ENCODE measurements at places on chromosomes 11 and 22.

- DNase-seq: no peak
Measured at GRCh38 chr22:50620593-50621355, 7.2 kb downstream of the ARSA start.

DNA sequence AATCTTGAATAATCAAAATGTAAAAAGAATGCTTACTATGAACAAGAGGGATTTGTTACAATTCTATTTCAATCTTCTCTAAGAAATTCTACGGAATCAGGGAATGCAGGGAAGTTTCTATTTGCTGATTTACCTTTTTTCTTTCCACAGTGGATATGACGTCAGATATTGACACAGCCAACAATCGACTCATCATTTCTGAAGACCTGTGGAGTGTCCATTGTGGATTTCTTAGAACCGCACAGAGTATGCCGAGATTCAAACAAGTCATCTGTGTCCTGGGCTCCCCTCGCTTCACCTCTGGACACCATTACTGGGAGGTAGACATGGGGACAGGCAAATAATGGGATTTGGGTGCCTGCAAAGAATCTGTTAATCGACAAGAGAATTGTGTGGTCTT lies 4.1 kb upstream of the RFPL1 start:
- DNase-seq: no peak

GRCh38 chr22:37343348-37343747 lies 61.0 kb downstream of the CYTH4 start:
- no peak for DNase-seq

- no peak for DNase-seq
Measured at GRCh38 chr11:82038154-82038553, 695.5 kb downstream of the FAM181B start.

GRCh38 chr22:37913233-37913721 lies 7.2 kb downstream of the MICALL1 start:
- no peak for DNase-seq

- DNase-seq: no peak
Measured at GRCh38 chr11:116473206-116473769, 299.5 kb downstream of the BUD13 start.

- no peak for DNase-seq
Measured at GRCh38 chr11:101008961-101009689, 120.5 kb downstream of the PGR start.

GRCh38 chr22:30402028-30402765 lies 5.4 kb downstream of the SEC14L2 start:
- DNase-seq: no peak

DNA sequence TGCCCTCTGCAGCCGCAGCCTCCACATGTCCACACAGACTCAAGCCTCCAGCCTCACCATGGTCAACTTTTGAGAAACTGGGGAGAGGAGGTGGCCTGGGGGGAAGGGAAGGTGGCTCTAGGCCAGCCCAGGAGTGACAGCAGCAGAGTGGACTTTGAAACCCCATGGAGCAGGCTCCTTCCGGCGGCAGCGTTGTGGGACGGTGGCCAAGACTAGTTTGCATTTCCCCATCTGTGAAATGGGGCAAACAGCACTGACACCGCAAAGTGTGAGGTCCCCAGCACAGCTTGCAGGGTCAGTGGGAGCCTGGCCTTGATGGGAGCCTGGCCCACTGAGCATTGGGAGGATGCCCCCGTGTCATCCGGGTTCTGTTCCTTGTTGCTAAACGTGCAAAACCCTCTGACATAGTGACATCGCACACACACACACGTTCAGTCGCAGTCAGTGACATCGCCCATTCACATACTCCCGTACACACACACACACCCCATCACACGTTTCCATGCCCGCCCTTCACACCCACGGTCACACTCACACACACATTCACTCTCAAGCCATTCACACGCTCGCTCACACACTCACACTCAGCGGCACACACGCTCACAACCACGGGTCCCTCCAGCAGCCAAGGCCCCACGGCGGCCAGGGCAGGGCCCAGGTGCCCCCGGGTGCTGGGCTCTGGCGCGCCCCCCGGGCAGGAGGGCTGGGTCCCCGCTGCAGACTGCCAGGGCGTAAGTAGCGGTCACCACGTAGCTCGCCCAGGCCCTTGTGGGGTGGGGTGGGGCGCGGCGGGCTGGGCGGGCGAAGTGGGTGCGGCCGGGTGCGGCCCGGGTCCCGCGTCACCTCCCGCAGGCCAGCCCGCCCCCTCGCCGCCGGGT lies 585 bp downstream of the CYB5R3 start:
- DNase-seq: peak; percentile 84

DNA sequence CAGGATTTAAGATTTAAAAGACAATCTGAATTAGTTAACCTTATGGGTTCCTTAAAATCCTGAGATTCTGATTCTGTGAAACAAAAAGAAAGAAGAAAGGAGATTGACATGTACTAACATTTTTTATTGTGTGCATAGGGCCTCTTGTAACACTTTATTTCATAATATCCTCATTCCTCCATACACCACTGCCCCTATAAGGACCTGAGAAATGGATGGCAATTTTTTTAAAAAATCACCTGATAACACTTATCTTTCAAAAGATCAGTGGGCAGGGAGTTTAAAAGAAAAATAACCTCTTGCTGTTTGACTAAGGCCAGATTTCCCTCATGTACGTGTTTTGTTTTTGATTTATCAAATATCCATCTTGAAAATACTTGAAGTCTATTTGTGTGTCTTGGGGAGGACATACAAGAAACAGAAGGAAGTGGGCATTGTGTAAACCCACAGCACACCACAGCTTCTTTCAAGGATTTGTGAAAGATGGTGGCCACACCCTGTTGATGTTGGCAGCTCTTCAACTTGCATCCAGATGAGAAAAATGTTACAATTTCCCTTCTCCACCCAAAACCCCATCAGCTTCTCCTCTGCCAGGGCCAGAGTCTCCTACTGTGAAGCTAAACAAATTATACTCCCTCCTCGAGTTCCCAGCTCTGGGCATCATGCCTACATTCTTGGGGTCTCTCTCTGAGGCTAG lies 35.0 kb upstream of the MPEG1 start:
- no peak for DNase-seq

DNA sequence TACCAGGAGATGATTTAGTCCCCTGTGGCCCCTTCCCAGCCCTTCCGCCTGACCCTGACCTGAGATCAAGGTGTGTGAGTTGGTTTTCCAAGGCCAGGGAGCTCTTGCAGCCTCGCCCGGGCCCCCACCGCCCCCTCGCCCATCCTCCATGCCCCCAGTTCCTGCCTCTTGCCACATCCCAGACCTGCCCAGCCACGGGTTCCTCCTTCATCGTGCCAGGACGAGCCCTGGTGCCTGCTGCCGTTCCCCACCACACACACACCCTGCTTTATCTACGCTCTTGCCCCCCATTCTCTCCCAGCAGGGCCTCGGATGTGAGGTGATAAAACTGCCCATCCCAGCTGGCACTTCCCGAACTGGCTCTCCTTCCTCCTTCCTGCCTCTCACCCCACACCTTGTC lies 1.4 kb upstream of the LIF start:
- no peak for DNase-seq

- DNase-seq: no peak
Measured at GRCh38 chr11:26227883-26228502, 103.9 kb upstream of the ANO3 start.

DNA sequence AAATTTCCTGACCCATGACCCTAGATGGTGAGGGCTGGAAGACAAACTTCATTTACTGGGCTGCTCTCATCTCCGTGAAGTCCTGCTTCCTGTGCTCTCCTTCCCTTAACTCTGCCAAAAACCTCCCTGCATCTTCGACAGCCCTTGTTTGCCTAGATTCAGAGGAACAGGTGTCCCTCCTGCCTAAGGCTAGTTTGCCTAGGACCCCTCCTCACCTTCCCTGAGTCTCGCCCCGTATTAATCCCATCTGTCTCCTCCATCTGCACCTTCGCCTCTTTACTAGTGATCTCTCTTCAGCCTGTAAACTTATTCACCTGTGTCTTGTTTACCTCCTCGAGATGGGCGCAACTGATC lies 33.1 kb downstream of the EIF3F start:
- DNase-seq: no peak

GRCh38 chr22:46934746-46935491 lies 172.5 kb downstream of the TBC1D22A start:
- DNase-seq: peak; percentile 52

DNA sequence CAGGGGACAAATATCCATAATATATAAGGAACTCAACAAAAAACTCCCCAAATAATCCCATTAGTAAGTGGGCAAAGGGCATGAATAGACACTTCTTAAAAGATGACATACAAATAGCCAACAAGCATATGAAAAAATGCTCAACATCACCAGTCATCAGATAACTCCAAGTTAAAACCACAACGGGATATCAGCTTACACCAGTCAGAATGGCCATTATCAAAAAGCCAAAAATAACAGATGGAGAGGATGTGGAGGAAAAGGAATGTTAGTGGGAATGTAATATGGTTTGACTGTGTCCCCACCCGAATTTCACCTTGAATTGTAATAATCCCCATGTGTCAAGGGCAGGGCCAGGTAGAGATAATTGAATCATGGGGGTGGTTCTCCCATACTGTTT lies 350.1 kb downstream of the GUCY1A2 start:
- no peak for DNase-seq

- DNase-seq: peak; percentile 36
Measured at GRCh38 chr22:27100789-27101188, 443.4 kb downstream of the MIAT start.

GRCh38 chr22:39312410-39312809 lies 7.0 kb downstream of the RPL3 start:
- no peak for DNase-seq

GRCh38 chr22:19887256-19887985 lies 32.7 kb upstream of the GNB1L start:
- DNase-seq: no peak

- DNase-seq: no peak
Measured at GRCh38 chr11:776561-777287, 563 bp downstream of the GATD1 start.

- DNase-seq: no peak
Measured at GRCh38 chr11:69380921-69381581, 87.1 kb downstream of the MYEOV start.

GRCh38 chr11:693887-694562 lies 997 bp downstream of the DEAF1 start:
- no peak for DNase-seq

DNA sequence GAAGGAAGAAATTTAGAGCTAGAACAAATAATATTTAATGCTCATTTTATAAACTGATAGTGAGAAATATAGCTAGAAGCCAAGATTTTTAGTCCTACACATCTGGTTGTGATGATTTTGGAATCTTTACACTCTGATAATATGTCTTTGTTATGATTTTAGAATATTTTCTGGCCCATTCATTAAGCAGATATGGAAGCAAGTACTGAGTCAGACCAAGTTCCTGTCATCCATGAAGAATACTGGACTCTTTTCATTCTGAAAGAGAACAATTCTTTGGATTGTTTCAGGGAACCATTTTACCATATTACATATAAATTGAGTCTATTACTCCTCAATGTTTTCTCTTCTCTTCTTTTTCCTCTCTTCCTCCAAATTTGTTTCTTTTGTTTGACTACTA lies 227.4 kb downstream of the TMEM135 start:
- no peak for DNase-seq

DNA sequence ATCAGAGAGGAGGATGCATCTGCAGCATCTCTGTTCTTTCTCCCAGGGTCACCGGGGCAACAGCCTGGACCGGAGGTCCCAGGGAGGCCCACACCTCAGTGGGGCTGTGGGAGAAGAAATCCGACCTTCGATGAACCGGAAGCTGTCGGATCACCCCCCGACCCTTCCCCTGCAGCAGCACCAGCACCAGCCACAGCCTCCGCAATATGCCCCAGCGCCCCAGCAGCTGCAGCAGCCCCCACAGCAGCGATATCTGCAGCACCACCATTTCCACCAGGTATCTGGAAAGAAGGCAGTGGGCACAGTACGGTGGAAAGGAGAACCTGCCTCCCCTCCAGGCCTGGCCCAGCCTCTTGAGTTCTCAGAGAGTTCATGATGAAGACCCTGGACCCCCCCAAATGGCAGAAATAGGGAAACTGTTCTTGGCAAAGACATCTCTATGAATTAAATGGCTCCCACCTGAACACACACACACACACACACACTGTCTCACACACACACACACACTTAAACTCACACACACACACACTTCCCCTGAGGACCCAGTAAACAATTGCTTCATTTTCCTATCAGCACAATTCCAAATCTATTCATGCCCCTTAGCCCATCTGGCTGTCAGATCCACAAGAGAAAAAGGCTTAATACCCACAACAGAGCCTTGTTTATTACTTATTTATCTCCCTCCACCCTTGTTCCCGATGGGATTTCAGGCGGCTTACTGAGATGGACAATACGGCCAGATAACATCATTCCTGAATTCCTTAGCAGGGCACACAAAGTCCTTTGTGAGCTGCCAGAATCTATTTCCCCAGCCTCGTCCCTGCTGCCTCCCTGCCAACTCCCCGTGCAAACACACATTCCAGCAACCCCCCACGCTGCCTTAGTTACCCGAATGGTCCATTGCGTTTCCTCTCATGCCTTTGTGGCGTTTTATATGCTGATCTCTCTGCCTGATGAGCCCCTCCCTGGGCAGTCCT lies 8.1 kb downstream of the TMA7B start:
- peak; percentile 14 for DNase-seq

- peak; percentile 91 for DNase-seq
Measured at GRCh38 chr11:1834062-1834610, 654 bp upstream of the SYT8 start.

- no peak for DNase-seq
Measured at GRCh38 chr11:36622431-36623136, 24.5 kb upstream of the RAG2 start.

DNA sequence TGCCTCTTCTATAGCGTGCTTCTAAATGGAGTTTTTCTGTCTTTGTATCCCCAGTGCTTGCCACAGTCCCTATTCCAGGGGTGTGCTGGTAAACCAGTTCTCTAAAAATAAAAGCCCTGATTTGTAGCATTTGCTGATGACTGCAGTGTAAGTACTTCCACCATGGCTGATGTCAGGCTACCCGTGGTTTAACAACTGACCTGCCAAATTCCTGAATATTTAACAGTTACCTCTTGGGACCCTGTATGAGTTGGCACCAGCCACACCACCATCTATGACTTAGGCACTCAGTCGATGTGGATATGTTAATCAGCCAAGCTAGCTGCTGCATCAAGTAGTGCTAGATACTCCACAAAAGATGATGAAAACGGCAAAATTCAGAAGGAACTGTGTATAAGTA lies 94.0 kb upstream of the MTNR1B start:
- DNase-seq: no peak

GRCh38 chr11:17400048-17400775 lies 11.8 kb upstream of the KCNJ11 start:
- no peak for DNase-seq

DNA sequence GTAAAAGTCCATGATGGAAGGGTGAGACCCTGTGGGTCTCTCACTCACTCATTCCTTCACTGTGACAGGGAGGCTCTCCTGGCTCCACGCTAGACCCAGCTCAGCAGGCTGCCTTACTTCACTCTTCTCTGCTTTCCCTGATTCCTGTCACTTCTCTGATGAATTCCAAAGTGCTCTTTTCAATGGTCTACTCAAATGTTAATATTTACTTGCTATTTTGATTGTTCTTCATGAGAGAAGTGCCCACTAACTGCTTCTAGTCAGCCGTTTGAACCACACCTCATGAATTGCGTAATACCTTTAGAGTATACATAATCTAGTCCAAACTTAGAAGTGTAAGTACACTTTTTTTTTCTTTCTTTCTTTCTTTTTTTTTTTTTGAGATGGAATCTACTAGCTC lies 1350.2 kb upstream of the RAG2 start:
- DNase-seq: no peak

- DNase-seq: no peak
Measured at GRCh38 chr11:72188267-72188666, 3.7 kb upstream of the FOLR1 start.

- DNase-seq: no peak
Measured at GRCh38 chr22:25069758-25070481, 117.4 kb downstream of the KIAA1671 start.

- DNase-seq: no peak
Measured at GRCh38 chr11:63564056-63564774, 1.0 kb upstream of the PLAAT2 start.
